Activated T-cell treated with anti-CD3 and anti-CD28 coated beads, Interleukin-2, amount 50 U/mL, for 48 hours (primary cell): ENCODE measurements at places on chromosomes 7 and 10.

DNA sequence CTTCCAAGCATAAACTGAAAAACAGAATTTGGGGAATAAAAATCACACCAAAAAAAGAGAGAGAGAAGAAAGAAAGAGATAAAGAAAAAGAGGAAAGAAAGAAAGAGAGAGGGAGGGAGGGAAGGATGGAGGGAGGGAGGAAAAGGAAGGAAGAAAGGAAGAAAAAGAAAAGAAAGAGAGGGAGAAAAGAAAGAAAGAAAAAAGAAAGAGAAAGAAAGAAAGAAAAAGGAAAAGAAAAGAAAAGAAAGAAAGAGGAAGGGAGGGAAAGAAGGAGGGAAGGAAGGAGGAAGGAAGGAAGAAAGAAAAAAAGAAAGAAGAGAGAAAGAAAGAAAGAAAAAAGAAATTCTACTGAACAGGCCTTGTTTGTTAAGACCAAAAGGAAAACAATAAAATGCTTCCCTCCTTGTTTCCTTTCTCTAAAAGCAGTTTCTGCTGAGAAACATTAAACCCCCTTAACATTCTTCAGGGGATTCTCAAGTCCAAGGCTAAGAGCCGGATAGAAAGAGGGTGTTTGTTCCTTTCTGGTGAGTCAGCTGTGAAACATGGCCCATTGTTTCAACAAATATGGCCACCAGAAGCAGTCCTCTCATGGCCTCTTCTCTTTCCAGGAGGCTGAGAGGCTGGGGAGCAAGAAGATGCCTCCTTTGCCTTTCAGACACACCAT lies 46.9 kb upstream of the GPAM start:
- no peak for DNase-seq

DNA sequence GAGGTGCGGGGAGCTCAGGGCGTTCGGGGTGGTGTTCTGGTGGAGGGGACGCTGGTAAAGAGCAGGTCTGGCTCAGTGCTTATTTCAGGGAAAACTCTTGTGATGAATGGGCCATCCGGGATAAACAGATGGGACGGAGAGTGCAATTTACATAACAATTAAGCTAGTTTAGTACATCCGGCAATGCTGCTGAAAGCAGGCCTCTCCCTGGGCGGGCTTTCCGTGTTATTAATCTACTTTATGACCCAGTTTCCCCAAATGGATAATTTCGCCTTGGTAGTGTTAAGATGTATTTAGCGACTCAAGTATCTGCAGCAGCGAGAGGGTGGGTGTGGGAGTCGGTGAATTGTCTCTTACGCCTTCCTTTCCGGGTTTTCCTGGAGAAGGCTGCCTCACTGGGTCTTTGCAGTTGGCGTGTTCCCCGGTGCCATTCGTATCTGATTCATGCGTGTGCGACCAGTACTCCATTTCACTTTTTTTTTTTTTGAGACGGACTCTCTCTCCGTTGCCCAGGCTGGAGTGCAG lies 25.2 kb downstream of the FOXK1 start:
- DNase-seq = no peak

GRCh38 chr7:135277161-135277560 lies 43.5 kb downstream of the STRA8 start:
- no peak for DNase-seq

DNA sequence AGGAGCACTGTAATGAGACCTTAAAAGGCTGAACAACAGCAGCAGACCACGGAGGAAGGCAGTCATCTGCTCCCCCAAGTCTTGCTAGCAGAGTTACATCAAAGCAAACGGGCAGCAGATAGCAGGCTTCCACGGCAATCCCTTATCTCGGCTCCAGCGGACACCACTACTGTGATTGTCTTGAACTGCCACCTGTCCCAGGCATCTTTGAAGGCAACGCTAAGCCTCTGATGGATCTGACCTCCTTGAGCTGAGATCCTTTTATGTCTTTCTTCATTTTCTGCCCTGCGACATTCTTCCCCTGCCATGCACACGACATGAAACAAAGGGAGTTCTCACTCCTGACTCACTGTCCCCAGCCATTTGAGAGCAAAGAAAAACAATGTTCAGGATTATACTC lies 111.7 kb downstream of the GLI3 start:
- DNase-seq = no peak

GRCh38 chr7:39406467-39406866 lies 159.7 kb upstream of the YAE1 start:
- no peak for DNase-seq

DNA sequence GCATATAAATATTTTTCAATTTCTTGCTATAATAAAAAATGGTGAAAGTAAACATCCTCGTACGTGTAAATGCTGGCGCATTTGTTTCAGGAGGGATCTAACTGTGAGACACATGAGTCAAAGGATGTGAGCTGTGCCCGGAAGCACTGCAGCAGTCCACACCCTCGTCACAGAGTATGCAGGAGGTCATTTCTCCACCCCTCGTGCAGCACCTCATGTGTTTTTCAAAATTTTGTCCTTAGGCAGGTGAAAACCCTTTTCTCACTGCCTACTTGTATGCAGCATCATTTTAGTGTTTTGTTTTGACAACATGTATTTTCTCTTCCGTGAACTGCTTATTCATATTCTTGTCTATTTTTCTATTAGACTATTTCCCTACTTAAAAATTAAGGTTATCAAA lies 162.7 kb downstream of the AVL9 start:
- no peak for DNase-seq
